ENCODE measurements at places on chromosomes 7 and 10.

DNA sequence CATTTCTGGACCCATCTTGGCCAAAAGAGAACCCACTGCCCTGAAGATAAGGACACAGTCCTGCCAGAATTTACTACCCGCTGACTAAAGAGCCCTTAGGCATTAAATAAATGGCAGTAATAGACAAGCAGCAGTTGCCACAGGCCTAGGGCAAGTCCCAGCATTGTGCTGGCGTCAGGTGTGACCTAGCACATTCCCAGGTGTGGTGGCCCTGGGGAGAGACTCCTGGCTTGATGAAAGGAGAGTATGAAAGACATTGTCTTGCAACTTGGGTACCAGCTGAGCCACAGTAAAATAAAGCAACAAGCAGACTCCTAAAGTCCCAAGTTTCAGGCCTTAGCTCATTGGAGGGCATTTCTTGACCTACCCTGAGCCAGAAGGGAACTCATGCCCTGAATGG, 715.7 kb upstream of the SORCS1 start:
- no peak for DNase-seq

DNA sequence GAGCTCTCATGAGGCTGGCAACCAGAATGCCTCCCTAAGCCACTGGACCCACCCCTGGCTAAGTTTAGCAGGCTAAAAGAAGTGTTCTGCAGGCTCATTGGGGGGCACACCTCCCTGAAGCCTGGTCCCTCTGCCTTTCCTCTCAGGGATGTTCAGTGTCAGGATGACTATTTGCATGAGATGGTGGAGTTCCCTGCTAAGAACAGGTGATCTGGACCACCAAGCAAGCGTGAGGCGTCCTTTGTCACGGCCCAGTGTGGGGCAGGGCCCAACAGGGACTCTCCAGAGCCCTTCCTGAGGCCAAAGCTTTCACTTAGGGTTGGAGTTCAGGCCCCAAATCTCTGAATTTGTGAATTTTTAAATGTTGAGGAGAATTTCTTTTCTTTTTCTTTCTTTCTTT, 12.0 kb downstream of the SUFU start:
- DNase-seq, result no peak

DNA sequence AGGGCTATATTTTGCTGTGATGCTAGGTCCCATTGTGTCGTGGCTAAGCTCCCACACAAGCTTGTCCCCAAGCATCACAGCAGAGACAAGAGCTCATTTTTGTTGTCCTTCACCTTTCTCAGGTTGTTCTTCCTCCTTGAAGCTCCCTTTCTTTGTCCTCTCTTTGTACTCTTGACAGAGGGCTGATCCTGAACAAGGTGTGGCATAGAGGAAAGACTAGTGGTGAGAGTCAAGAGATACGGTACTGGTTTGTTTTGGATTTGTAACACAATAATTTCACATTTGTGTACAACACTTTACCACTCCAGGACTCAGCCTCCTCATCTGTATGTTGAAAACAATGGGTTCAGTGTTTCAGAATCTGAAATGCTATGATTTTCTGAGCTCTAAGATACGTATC, 41.0 kb downstream of the MAGI2 start:
- no peak for DNase-seq

DNA sequence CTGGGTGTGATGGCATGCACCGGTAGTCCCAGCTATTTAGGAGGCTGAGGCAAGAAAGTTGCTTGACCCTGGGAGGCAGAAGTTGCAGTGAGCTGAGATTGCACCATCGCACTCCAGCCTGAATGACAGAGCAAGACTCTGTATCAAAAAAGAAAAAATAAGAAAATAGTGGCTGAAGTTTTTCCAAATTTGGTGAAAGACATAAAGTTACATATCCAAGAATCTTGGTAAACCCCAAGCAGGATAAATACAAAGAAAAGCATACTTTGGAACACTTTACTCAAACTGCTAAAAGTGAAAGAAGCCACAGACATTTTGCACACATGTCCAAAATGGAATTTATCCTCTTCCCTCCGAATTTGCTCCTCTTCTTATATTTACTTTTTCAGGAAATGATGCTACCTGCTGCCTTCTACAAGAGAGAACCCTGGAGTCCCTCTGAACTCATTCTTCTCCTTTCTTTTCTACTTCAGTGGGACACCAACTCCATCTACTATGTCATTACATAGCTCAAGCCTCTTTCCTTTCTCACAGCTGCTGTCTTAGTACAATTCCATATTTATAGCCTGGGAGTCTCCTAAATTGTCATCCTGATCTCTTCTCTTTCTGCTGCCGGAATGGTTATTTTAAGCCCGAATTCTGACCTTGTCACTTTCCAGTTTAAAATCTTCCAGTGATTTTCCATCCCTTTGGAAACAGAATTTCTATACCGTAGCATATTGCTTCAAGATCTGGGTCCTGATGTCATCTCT, 17.3 kb upstream of the SMNDC1 start:
- DNase-seq, result peak; percentile 18

DNA sequence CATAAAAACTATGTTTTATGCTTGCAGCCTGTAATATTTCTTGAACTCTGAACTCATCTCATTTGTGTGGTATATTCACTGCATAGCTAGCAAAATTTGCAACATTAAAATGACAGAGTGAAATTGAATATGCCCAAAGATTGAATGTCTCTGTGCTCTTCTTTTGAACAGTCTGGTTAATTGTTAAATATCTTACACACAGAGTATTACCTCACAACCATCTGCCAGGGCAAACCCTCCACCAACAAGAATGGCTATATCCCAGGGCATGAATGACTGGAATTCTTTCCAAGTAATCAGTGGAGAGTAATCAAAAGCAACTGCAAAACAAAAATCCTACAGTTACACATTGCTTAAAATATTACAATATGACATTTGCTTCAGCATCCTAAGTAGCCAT, 76.9 kb downstream of the SLC13A1 start:
- DNase-seq, result peak; percentile 4

DNA sequence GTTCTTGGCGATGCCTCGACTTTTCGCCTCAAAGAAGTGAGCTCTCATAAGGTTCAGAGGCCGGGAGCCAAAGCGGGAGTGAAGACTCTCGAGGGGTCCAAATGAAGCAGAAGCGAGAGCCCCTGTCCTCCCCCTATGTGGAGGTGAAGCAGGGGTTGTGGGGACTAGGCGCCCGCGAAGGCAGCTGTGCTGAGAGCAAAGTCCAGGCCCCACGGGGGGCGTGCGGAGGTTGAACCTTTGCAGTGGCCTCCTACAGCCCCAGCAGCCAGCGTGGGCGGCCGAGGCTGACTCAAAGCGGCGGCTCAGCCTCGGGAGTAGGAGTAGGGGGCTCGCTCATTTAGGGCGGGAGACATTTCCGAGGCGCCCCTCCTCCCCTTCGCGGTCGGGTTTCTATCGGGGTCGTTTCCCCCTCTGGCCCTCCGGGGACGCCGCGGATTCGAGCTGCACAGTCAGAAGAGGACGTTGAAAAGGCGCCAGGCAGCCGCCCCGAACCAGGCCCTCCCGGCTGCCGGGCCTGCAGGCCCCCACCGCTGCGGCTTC, 553 bp upstream of the ADD3 start:
- DNase-seq, result peak; percentile 43

- peak; percentile 33 for DNase-seq
These were observed 344.8 kb upstream of the NFE2L3 start for GRCh38 chr7:25807086-25807611.

DNA sequence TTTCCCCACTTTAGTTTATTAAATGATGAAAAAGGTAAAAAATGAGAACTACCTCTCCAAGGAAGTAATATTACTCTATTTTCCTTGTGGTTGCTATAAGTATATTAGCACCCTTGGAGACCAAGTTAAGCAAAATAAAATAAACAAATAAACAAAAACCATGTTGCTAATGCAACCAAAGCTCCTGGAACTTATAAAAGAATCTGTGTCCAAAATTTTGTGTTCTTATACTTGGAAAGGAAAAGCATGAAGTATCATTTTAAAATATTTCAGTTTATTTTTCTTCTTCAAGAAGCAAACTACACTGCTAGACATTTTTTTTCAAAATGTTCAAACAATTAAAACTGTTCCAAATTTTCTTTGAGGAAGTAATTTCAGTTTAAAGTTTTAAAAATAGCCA, 441.9 kb upstream of the LRRTM3 start:
- DNase-seq, result no peak

DNA sequence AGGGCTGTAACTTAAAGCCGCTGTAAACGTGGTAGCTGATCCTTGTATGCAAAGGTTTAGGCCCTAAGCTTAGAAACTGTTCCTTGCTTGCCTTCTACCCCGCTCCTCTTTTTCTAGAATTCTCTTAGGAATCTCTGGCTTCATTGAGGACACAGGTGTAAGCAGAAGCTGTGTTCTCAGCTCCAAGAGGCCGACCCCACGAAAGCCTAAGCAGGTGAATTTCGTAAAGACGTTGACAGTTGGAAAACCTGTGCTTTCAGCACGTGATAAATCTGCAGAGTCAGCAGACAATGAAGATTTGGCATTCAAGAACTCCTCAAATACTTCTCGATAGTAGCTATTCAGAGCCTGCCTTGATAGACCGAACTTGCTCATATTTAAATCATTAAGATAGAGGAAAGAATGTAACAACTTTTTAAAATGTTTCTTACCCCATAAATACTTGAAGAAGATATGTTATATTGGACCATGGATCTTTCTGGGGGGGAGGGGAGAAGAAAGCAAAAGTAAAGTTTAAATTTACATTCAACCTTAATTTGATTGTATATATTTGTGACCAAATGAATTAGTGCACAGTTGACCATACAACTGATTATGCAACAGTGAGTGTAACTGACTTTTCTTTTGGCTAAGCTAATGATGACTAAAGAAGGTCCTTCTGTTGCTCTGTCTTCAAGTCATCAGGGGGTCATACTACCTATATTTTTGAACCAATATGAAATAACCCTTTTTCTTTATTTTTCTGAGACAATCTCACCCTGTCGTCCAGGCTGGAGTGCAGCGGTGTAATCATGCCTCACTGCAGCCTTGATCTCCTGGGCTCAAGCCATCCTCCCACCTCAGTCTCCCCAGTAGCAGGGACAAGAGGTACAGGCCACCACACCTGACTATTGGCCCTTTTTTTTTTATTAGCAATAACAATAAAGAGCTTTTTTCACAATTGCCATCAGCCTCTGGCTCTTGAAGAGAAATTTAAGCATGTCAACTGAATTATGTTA, 1.2 kb upstream of the GDI2 start:
- peak; percentile 18 for DNase-seq

DNA sequence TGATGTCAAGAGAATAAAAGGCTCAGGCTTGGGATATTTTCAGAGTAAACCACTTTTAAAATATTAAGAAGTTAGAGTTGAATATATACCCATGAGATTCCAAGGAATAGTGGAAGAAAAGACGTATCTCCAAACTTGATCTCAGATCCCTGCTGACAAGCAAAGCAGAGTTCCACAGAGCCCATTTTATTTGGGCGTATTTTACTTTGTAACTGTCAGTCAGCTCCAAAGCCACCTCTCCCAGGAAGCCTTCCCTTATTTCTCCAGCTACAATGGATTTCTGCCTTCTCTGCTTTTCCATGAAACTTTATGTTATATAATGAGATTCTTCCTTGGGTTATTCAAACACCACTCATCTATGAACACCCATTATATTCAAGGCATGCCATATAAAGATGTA, 295.7 kb downstream of the FZD1 start:
- no peak for DNase-seq

- DNase-seq, result no peak
These were observed 584.7 kb downstream of the GALNT17 start for GRCh38 chr7:71716690-71717089.

- peak; percentile 76 for DNase-seq
These were observed 28.1 kb upstream of the SH2D4B start for GRCh38 chr10:80509403-80510161.

DNA sequence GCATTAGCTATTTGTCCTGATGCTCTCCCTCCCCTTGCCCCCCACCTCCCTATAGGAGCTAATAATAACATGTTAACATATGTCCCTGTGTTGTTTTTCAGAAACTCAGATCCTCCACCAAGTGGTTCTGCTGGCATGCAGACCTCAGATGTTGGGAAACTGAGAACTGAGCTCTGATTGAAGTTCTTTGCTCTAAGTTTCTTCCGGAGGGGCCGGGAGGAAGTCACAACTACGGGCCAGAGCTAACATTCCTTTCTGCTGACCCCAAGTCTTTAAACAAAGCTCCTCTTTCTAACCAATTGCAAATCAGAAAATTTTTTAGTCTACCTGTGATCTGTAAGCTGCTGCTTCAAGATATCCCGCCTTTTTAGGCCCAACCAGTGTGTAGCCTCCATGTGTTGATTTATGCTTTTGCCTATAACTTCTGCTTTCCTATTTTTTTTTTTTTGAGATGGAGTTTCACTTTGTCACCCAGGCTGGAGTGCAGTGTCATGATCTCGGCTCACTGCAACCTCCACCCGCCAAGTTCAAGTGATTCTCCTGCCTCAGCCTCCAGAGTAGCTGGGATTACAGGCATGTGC, 66.6 kb downstream of the LYZL1 start:
- DNase-seq, result no peak

DNA sequence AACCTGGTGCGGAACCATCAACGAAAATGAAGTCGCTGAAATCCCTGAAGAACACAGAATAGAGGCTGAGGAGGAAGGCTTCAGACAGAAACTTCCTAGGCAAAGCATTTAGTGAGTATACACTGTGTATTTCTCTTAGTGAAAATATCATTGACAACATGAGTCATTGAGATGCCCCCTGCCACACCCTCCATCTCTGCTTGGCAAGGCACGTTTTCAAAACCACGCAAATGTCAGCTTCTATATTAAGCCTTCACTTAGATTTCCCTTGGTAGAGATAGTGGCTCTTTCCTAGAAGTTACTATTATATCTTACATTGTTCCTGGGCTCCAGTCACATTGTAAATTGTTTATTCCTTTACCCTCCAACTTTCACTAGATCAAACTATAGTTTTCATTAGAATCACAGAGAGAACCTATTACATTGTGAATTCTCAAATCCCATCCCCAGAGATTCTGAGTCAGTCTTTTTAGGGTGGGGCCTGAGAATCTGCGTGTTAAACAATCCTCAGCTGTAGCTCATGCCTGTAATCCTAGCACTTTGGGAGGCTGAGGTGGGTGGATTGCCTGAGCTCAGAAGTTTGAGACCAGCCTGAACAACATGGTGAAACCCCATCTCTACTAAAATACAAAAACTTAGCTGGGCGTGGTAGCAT, 4.6 kb upstream of the SKAP2 start:
- no peak for DNase-seq

GRCh38 chr10:30184397-30185033, 125.1 kb upstream of the JCAD start:
- DNase-seq, result peak; percentile 43

DNA sequence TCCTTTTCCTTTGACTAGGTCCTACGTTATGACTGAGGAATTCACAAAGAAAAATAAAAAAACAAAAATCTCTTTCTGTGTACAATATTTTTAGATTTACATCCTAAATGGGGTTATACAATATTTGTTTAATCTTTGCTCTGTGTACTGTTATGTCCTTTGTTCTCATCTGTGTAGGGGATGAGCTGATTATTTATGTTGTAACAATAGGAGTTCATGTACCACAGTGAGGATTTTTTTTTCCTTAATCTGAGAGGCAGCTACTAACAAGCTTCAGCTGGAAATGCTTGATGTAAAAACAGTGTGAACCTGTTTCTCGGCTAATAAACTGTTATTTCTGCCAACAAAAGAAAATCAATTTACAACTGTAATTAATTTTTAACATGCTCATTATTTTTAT, 58.0 kb downstream of the ORC5 start:
- peak; percentile 5 for DNase-seq

Measured in amniotic epithelial cell (primary cell).